ENCODE measurements at places on chromosomes 16 and 17.

DNA sequence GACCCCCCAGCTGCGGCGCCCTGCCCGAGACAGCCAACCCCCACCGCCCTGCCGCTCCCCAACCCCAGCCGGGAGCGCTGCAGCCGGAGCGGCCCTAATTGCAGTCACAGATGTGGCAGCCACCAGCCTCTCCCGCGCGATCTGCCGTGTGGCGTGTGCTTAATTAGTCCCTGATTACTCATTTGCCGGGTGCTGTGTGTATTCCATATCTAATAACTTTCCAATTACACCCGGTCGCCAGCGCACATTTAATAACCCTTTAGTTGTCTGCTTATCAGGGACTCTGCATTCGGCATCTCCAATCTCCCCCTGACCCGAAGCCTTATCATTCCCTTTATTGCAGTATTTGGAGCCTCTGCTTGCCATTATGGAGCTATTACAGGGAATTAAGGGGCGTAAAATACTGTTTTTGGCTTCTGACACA is 236.7 kb upstream of the CIBAR2 start:
- no peak for DNase-seq

DNA sequence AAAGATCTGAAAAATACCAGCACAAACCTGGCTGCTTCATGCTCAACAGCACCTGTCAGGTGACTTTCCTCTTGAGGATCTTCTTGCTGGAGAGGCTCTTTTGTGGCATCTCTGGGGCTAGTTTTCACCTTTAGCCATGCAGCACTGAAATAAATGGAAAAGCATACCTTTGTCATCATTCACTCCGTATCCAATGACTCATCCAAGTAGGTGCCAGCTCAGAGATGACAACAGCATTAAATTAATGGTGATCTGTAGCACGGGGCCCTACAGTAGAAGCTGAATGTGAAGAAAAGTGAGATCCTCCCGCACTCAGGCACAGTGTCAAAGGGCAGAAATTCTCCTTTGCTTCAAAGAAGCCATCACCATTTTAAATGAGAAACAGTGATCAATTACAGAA is 32.2 kb downstream of the KIAA0753 start:
- DNase-seq: no peak

DNA sequence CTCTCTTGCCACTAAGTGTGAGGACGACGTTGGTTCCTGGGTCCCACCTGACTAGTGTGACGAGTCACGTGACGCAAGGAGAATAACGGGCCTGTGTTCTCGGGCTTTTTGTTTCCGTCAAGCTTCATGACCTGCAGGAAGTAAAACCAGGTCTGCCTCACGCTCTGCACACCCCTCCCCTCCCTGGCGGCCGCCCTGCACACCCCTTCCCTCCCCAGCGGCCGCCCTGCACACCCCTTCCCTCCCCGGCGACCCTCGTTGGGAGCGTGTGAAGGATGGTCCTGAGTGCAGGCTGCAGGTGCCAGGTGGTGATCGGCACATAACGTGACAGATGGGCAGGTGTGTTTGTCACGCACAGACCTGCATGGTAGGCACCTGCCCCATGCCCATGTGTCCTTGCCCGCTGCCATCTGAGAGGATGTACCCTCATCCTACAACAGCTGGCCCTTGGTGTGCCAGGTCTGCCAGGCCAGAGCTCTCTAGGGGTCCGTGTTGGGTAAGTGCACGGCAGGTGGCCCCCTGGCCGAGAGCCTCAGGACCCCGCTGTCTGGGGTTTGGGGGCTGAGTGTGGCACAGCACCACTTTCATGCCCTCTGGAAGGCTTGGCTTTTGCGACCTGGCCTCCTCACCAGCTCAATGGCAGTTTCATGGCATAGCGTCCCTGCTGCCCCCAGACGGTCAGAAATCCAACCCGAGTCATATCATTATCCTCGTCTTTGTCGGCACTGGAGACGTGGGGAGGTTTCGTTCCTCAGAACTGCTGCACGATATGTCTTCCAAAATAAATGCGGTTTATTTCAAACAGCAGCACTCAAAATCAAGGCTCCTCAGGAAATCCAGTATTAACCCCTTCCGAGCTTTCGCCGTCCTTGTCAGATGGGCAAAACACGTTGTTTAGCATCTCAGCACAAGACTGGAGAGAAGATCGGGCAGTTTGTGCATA is 191.8 kb upstream of the CHMP6 start:
- no peak for DNase-seq

DNA sequence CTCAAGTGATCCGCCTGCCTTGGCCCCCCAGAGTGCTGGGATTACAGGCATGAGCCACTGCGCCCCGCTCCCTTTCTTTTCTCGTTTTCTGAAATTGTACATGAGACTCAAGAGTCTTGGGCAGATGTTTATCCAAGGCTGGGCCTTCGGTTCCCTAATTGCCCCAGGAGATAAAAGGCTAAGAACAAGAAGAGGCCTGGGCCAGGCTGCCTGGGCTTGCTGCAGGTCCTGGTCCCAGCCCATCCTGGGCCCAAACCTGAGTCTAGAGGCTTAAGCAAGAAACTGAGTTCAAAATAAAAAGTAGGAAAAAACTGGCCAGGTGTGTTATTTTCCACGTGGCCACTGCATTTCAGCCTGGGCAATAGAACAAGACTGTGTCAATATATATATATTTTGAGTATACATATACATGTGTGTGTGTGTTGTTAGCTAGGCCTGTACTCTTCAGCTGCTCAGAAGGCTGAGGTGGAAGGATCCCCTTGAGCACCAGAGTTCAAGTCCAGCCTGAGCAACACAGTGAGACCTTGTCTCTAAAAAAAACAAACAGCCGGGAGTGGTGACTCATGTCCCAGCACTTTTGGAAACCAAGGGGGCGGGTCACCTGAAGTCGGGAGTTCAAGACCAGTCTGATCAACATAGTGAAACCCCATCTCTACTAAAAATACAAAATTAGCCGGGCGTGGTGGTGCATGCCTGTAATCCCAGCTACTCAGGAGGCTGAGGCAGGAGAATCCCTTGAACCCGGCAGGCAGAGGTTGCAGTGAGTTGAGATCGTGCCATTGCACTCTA is 6.8 kb upstream of the CLUH start:
- DNase-seq: no peak

- no peak for DNase-seq
Measured at GRCh38 chr17:34300652-34301370, 15.3 kb downstream of the CCL11 start.

GRCh38 chr16:80123189-80123588 is 417.6 kb upstream of the DYNLRB2 start:
- no peak for DNase-seq

DNA sequence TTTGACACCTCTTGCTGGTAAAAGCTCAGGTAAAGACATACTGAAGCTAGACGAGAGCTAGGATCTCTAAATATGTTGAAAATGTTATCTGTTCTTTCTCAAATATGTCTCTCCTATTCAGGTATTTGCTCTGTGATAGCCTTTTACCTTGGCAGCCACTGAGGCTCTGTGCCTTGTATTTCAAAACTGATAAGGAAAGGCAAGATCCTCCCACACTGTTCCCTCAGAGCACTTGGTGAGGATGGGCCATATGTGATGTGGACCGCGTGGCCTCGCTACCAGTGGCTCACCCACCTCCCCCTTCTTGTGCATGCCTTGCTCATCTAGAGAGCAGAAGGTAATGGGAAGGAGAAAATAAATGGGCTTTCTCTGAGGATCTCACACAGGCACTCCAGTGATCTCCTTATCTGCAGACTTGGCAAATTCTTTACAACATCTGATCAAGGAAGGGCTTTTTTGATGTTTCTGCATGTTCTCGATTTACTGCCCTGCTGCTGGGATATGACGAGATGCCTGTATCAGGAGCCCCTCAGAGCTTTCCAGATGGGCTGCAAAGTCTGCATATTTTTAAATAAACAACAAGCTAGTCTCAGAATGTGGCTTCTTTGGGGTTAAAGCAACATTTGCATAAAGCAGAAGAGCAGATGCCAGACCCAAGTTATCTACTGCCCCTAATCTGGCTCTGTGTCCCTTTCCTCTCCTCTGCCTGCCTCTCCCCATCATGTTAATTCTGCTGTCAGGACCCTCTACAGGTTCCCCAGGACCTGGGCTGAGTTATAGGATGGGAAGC is 16.9 kb downstream of the HOXB1 start:
- no peak for DNase-seq

GRCh38 chr16:20901436-20902112 is 1.0 kb downstream of the LYRM1 start:
- DNase-seq: peak; percentile 54

DNA sequence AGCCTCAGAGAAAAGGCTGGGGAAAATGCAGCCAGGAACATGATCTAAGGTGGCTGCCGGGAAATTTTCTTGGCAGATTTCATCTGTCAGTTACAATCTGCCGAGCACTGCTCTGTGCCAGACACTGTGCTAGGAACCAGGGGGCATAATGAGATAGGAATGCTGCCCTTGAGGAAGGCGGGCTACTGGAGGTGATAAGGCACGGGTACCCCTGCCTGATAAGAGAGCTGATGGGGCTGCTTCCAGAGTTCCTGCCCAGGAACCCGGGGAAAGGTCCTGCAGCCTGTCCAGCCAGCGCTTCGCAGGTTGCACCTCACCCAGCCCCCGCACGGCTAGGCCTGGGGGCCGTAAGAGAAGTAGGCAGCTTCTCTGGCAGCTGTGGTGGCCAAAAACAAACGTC is 3.1 kb downstream of the SCNN1G start:
- DNase-seq: no peak

DNA sequence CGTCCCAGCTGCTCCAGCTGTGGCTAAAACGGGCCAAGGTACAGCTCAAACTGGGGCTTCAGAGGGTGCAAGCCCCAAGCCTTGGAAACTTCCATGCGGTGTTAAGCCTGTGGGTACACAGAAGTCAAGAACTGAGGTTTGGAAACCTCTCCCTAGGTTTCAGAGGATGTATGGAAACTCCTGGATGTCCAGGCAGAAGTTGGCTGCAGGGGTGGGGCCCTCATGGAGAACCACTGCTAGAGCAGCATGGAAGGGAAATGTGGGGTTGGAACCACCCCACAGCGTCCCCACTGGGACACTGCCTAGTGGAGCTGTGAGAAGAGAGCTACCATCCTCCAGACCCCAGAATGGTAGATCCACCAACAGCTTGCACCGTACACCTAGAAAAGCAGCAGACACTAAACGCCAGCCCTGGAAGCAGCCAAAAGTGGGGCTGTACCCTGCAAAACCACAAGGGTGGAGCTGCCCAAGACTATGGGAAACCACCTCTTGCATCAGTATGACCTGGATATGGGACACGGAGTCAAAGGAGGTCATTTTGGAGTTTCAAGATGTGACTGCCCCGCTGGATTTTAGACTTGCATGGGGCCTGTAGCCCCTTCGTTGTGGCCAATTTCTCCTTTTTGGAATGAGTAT is 2.2 kb downstream of the SDR42E1 start:
- DNase-seq: no peak

DNA sequence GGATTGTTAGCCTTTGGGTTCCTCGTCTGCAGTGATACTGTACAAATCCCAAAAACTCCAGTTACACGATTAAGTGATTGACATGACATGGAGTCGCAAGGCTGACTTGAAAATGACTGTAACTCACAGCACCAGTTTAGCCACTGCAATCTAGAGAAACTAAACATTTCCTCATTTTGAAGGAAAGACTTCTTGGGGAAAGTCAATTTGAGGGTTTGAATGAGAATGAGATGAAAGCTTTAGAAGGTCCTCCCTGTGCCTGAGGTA is 4.8 kb downstream of the BANP start:
- no peak for DNase-seq

DNA sequence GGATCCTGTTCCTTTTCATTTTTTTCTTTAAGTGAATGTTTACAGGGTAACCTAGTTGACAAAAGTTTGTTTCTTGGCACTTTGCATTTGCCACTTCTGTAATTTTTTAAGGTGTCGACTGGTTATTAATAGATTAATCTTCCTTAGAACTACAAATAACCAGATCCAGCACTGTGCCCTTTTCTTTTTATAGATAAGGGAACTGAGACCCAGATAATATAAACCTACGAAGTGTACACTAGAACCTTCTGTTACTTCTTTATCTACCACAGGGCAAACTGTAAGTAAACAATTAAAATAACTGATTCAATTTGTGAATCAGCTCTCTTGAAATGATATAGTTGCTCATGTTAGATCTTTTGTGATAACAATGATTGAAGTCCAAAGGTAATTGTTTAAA is 55.4 kb downstream of the NLK start:
- DNase-seq: no peak

- DNase-seq: peak; percentile 33
Measured at GRCh38 chr17:2335726-2336214, 487 bp downstream of the TSR1 start.

- no peak for DNase-seq
Measured at GRCh38 chr16:80587071-80587470, 46.3 kb downstream of the DYNLRB2 start.

GRCh38 chr17:32523827-32524552 is 37.2 kb downstream of the CDK5R1 start:
- DNase-seq: no peak

DNA sequence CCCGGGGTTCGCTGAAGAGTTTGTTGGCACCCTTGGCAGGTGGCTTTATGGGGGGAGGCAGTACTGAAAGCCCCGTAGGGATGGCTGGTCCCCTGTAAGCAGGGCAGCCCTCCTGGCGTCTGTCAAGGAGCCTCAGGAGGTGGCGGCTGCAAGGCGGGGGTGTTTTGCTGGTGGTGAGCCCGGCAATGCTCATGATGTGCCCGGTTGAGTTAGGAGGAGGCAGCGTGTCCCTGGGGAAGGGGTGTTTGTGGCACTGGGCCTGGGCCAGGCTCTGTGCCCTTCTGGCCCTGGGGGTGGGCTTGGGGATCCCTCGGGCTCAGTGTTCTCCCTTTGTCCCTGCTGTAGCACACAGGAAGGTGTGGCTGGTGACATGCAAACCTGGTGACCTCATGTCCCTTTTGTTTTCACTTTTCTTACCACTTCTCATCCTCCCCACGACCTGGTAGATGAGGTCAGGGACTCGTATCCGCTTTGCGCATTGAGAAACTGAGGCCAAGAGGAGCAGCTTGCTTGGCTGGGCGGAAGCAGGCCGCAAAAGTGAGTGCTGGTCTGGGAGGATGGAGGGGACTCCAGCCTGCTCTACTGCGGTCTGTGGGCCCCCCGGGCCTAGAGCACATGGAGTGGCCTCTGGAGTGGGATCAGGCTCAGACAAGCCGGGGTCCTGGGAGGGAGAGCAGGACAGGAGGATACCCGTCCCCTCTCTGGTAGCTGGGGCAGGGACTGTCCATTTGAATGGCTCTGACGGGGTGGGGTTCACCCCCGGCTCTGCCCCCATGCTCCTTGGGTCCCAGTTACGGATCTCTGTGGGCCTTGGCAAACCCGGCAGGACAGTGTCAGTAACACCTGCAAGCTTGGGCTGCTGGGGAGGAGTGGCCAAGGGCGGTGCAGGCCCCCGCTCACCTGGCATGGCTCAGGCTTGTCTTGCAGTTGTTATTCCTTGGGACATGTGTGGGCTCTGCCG is 2.2 kb downstream of the SNN start:
- no peak for DNase-seq

Data from left cardiac atrium (tissue), 4 donors.